ENCODE measurements at places on chromosomes 12 and 14.

DNA sequence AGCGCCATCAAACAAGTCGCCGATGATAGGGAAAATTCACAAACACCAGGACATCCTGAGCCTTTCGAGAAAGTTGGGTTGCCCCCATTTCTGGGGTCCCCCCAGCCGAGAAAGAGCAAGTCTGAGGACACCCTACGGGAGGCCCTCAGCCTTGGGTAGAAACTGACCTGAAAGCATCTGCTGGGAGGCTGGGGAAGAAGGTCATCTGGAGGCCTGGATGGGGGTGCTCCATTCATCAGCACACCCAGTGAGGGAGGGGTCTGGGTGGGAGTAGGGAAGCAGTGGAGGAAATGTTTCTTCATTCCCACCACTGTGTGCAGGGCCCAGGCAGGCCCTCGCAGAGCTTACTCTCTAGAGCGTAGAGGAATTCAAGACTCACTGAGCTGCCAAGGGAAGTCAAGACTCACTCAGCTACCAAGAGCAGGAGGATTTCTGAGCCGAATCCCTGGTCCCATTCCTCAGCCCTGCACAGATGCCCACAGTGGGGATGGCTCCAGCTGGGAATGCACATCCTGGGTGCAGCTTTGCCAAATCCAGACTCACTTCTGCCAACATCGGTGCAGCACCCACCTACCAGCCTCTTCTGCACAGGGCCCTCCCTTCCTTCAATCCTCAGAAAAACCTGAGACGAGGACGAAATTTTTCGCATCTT lies 38.1 kb downstream of the DIO3 start:
- no peak for DNase-seq

GRCh38 chr14:98858158-98858557 lies 413.8 kb downstream of the BCL11B start:
- DNase-seq, result no peak

DNA sequence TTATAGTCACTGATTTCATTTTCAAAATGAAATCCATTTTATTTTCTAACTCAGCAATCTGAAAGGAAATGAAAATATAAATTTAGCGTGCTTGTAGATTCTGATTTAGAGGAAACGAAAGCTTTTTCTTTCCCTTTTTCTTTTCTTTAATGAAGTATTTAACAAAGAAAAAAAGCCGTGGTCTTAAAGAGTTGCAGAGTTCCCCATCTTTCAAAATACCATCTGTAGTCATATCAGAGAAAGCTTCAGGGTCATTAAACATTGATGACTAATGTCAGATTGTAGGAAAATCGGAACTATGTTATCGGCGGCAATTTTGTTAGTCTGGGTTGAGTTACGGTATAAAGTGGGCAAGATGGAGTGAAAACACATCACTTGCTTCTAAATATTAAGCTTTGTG lies 32.3 kb downstream of the DRAM1 start:
- DNase-seq, result no peak

GRCh38 chr14:106790189-106791036 lies 1264.0 kb downstream of the TMEM121 start:
- peak; percentile 82 for DNase-seq

DNA sequence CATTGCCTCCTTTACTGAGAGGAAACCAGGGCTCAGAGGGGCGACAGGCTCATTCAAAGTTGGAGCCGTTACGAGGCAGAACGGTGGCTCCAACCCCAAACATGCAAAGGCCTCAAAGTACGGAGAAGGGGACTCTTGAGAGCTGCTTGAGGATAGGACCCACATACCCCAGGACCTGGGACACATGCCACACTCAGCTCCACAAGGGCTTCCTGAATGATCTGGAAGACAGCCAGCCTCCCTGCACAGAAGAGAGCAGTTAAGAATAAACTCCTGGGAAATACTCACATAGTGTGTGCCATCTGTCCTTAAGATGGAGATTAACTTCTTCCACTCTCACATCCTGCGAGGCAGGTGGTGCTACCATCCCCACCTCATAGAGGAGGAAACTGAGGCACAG lies 26.6 kb upstream of the NXPH4 start:
- no peak for DNase-seq

Measured in activated naive CD8-positive, alpha-beta T cell treated with anti-CD3 and anti-CD28 coated beads for 36 hours (primary cell).